Cerebellar nuclear complex (tissue), 1 donor: ENCODE measurements at places on chromosomes 1 and 21.
A peak's percentile ranks its signal among the peaks of the same experiment; 100 is the strongest.

GRCh38 chr1:160309185-160309557, 24.2 kb upstream of the PEX19 start:
- no peak for DNase-seq

- no peak for DNase-seq
Measured at GRCh38 chr1:159015440-159015909, 5.8 kb downstream of the IFI16 start.

GRCh38 chr1:112881742-112882127, 74.3 kb downstream of the SLC16A1 start:
- no peak for DNase-seq

DNA sequence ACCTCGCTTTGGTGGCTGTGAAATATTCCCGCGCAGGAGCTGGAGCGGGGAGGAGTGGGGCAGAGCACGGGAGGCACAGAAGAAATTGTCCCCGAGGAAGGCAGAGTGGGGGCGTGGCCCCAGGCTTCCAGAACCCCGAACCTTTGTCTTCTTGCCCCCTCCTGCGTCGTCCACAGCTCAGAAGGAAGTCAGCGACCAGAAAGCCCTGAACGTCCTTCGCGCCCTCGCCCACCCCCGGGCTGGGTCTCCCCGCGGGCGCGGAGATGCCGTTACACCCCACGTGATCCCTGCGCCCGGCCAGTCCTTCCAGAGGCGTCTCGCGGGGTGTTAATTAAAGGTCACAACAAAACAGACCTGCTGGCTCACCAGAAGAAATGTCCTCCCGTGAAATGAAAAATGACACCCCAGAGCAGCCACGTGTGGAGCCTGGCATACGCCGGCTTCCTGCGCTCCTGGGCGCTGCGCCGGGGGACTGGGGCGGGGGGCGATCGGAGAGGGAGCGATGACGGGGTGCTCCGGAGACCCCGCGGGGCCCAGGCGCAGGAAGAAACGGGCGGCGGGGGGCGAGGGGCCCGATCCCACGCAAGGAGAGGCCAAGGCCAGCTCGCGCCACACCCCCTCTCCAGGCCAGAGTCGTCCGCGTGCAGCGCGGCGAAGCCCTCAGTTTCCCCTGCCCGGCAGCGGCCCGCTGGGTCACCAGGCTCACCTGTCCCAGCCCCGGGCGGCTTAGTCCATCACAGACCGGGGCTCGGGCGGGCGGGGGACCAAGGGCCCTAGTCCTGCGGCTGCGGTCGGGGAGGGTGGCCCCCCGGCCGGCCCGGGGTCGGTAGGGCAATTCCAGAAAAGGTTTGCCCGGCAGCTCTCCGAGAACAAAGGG, 995 bp upstream of the KIF26B start:
- no peak for DNase-seq

DNA sequence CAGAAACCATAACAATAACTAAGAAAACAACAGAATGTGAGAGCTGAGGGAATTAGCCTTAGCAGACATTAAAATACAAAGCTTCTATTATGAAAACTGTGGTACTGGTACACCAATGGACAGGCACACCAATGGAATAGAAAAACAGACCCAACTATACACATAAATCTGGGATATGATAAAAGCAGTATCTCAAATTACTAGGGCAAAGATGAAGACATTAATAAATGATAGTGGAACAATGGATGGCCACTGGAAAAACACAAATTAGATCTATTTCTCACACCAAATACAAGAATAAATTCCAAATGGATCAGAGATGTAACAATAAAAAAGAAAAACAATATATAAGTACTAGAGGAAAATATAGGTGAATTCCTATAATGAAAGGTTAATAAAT, 65.4 kb upstream of the SLFNL1 start:
- DNase-seq = no peak

- DNase-seq = no peak
Measured at GRCh38 chr1:15180189-15180588, 26.6 kb downstream of the TMEM51 start.

- no peak for DNase-seq
Measured at GRCh38 chr1:190243056-190243455, 234.6 kb downstream of the BRINP3 start.

GRCh38 chr1:232617237-232617636, 12.7 kb downstream of the SIPA1L2 start:
- DNase-seq = no peak

- DNase-seq = no peak
Measured at GRCh38 chr1:204754821-204755220, 69.3 kb upstream of the LRRN2 start.

DNA sequence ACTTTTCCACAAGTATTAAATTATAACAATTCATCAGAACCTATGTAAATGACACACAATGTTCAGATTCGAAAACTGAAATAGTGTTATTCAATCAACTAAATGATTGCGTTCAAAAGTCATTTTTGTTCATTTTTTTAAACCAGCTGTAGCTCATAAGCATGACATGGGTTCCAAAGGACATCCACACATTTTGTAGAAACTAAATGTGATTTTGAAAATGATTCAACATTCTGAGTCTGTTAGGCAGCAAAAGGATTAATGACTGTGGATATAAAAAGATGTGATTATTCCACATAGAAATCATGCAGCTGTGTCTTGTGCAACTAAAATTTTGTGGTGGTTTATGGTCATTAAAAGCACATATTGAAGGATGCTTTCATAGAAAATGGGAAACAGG, 204.5 kb downstream of the BRINP3 start:
- no peak for DNase-seq

DNA sequence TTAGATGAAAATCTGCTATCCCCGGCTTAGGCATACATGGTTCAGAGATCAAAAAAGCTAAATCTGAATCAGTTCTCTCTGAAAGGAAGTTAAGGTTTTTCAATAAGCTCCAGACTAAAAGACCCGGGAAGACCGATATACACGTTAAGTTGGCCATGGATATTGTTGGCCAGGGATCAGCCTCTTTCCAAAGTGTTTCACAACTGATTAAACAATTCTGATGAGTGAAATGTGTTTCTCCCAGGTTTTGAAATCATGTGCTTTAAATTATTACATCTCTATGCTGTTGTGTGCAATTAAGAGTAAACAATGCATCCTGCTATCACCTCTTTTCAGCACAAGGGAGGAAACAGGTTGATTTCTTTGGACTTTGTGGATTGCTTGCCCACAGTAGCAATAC, 23.7 kb upstream of the GNG12 start:
- no peak for DNase-seq

- DNase-seq = no peak
Measured at GRCh38 chr1:41866285-41866684, 52.4 kb downstream of the HIVEP3 start.

- peak; percentile 7 for DNase-seq
Measured at GRCh38 chr1:22105611-22106207, 37.2 kb downstream of the WNT4 start.

- DNase-seq = no peak
Measured at GRCh38 chr21:25508364-25508763, 98.9 kb downstream of the MRPL39 start.

DNA sequence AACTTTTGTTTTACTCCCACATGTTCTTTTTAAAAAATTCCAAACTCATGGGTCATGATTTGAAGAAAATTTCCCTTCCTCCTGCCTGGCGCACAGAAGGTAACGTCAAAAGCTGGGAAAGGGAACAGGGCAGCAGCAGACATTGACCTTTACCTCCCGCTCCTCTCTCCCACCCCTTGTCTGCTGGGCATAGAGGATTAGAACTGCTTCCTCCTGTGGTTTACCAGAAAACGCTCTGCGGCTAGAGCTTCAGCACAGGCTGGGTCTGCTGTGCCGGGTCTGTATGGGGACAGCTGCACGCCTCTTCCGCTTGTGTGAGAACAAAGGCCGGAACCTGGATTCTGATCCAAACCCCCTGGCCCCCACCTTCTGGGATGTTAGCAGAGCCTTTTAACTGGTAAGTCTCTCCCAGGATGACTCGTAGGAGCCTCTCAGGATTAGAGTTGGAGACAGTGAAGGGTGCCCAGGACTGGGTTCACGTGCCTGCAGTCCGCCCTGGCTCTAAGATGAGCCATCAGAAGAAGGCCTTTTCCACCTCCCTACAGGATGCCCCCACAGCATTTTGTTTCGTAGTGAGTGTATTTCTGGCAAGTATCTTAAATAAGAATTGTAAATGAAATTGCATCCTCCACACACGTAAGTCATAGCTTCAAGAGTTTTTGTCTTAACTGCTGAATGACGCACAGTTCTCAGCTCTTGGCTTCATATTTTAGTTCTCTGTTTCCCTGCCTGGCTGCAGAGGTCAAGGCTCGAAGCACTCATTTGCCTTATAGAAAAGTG, 5.2 kb downstream of the H6PD start:
- no peak for DNase-seq

GRCh38 chr1:91803847-91804545, 82.0 kb downstream of the TGFBR3 start:
- DNase-seq = peak; percentile 1
